ENCODE measurements at places on chromosomes 13 and 19. TPM values are rescaled to one million over a fixed set of nuclear protein-coding genes. Genes with fewer than 3 reads are reported as not detected.

Gene HCST
- 8.5 TPM for polyA plus RNA-seq

Gene CCDC70
- polyA plus RNA-seq = not detected

- DNase-seq = no peak
These were observed 746 bp downstream of the RAB3D start for GRCh38 chr19:11338569-11339253.

- no peak for DNase-seq
These were observed 109.8 kb downstream of the KDM4B start for GRCh38 chr19:5078666-5079065.

GRCh38 chr19:11152318-11153062 is 3.1 kb downstream of the SPC24 start:
- peak; percentile 66 for DNase-seq

DNA sequence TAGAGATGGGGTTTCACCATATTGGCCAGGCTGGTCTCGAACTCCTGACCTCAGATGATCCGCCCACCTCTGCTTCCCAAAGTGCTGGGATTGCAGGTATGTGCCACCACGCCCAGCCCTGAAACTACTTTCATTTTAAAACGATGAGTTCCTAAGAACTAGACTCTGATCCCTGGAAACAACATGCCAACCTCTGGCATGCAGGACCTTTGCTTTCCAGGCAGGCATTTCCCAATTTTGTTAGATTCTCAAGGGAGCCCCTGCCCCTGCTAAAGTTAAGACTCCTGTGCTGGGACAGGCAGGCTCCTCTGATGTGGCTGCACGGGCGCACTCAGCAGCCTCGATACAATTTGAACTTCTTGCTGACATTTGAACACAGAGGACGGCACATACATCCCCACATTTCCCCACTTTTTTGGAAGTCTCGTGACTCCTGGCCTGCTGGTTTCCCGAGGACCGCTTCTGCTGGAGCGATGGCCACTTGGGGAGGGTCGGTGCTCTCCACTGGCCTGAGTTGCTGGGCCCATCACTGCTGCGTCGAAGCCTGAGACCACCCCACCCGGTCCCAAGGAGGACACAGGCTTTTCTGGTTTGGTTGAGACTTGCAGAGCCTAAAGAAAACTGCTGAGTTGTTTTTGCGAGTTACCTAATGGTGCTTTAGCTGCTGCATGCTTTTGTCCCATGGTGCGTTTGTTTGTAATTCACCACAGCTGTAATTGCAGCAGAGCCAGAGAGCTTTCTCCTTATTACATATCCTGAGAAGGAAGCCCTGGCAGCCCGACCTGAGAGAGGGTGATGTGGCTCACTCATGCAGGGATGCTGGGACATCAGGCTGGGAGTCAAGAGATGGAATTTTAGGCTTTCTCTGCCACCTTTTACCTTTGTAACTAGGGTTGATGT is 8.2 kb downstream of the ATP11A start:
- DNase-seq = peak; percentile 11

DNA sequence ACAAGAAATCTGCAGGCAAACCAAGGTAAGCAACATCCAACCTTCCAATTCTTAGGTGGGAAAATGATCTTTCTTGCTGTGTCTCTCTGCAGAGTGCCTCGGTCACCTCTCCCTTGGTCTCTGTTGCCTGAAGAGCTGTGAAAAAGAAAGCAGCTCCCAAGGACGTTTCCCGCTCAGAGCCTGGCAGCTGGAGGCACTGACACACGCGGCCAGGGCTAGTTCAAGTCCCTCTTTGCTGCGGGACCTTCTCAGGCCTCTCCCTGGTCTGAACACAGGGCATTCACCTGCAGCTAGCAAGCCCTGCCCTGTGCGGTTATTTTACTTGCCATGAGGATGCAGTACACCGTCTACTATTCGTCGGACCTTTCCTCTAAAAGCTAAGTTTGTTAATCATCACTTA is 3.8 kb downstream of the MED26 start:
- no peak for DNase-seq

Measured in ovary (tissue), 10 donors.